ENCODE measurements at places on chromosomes 6 and 20.

DNA sequence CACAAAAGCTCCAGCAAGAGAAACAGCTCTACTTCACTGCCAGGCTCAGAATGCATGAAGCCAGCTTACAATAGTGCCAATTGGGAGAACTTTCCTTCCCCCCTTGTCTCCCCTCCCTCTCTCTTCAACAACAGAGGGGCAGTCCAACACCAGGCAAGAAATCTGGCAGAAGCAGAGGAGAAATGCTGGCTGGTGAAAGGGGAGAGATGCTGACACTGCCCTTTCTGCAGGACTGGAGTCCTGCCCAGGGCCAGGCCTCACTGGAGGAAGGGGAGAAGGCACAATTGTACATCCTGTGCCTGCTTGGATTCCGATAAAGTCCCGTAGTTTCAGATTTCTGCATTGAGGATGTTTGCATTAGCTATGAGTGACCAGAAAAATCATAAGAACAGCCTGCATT, 148.6 kb downstream of the LRRC1 start:
- DNase-seq = no peak

GRCh38 chr6:37517411-37517812, 17.7 kb upstream of the CCDC167 start:
- no peak for DNase-seq

DNA sequence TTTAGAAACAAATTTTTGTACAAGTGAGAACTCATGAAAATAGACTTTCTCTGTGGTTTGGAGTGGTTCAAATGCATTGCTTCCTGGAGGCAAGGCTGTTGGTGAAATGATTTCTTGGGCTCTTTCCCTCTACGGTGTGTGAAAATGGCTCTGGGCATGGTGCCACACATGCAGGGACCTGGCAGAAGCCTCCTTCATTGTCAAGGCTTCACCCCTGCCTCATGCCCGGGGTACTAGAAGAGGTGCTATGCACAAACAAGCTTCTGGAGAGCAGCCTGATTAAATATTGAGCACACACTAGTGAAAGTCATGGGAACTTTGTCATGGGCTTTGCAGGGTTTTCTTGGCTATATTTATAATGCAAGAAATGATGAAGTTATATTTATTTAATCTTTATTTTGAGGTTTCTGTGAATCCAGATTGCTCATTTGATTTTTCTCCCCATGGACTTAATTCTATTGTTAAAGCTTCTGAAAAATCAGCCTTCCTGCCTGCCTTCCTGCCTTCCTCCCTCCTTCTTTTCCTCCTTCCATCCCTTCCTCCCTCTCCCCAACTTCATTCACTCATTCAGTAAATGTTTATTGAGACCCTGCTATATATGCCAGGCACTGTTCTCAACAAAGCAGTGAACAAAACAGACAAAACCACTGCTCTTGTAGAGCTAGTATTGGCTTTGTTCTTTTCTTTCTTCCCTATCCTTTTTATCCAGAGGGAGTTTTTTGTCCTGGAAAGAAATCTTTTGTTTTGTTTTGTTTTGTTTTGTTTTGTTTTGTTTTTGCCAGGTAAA, 21.0 kb downstream of the C6orf89 start:
- DNase-seq = no peak

- DNase-seq = no peak
Observed at GRCh38 chr6:26056583-26057350, 30.5 kb upstream of the HFE start.

- no peak for DNase-seq
Observed at GRCh38 chr6:109347779-109348178, 34.5 kb downstream of the CD164 start.

DNA sequence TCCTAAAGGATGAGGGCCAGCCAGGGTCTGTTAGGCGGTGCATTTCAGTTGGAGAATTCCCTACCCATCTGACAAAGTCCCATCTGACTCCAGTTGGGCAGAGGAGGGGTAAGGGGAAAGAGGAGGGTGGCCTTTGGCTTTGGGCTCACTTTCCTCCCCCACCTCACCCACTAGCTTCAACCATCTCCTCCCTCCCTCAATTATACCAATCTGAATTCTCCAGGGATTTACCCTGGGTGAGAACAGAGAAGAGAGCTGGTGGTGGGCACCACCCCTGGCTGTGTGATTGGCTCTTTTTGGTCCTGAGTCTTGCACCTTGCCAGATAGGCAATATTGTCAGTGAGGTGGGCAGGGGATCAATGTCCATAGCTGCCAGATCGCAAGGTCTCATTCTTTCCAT, 3.2 kb downstream of the HMGA1 start:
- no peak for DNase-seq

DNA sequence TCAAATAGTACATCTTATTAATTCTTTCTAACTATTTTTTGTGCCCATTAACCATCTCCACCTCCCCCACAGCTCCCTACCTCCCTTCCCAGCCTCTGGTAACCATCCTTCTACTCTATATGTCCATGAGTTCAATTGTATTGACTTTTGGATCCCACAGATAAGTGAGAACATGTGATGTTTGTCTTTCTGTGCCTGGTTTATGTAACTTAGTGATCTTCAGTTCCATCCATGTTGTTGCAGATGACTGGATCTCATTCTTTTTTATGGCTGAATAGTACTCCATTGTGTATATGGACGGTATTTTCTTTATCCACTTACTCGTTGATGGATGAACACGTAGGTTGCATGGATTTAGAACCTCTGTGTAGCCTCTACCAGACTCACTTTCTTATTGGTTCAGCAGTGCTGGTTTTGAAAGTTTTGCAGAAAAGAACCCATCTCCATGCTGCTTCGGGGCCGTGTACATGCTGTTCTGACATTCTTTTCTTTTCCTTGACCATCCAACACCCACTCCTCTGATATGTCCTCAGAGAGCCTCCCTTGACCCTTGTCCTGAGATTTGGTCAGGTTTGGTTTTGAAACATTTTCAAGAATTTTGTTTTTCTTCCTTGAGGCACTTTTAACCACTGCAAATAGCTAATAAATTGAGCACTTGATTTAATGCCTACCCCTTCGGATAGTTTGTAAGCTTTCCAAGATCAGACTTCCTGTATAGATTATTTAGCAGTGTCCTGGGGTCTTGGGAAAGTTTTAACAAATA, 231.2 kb upstream of the ZFP64 start:
- DNase-seq = no peak

DNA sequence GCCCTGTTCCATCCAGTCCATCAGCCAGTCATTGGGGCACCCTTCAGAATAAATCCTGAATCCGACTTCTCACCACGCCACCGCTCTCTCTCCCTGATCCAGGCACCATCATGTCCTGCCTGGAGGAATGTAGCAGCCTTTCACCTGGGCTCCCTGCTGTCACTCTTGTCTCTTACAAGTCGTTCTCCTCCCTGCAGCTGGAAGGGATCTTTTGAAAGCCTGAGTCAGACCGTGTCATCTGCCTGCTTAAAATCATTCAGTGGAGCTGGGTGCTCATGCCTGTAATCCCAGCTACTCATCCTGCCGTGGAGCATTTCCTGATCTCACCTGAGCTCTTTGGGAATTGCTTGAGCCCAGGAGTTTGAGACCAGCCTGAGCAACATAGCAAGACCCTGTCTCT, 19.2 kb upstream of the KCNG1 start:
- no peak for DNase-seq
